ENCODE measurements at places on chromosomes 2 and 18. TPM values are rescaled to one million over a fixed set of nuclear protein-coding genes. Genes with fewer than 3 reads are reported as not detected.

DNA sequence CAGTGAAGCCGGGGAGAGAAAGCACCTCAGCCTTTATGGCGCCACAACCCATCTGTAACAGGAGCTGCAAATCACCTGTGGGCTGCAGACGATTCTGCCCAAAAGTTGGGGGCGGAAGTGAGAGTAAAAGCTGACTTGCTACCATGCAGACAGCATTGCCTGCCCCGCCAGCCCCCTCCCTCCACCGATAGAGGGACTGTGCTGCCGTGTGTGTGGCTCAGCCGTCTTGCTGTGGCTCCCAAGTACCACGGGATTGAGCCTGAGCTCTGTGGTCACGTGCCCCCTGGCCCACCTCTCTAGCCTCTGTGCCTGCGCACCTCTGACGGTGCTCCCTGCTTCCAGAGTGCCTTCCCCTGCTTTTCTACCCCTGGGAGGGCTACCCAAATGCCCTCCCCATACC, 79.6 kb downstream of the GLI2 start:
- H3K4me1 ChIP-seq, result no peaks in the 10 kb centered on the region
- no peaks in the 10 kb centered on the region for H3K36me3 ChIP-seq
- no peak overlapping the region for H3K27ac ChIP-seq
- peaks cover 30% of the 10 kb centered on the region for H3K27me3 ChIP-seq
- no peak for DNase-seq

GRCh38 chr2:38504169-38504568, 98.6 kb downstream of the HNRNPLL start:
- no peak overlapping the region for H3K4me3 ChIP-seq
- H3K27ac ChIP-seq, result no peak overlapping the region
- no peak for DNase-seq
- no peaks in the 10 kb centered on the region for H3K27me3 ChIP-seq
- no peaks in the 10 kb centered on the region for H3K36me3 ChIP-seq
- peaks cover 11% of the 10 kb centered on the region for H3K4me1 ChIP-seq

- no peak overlapping the region for H3K4me3 ChIP-seq
- H3K4me1 ChIP-seq, result no peaks in the 10 kb centered on the region
- H3K36me3 ChIP-seq, result no peaks in the 10 kb centered on the region
- H3K27ac ChIP-seq, result no peak overlapping the region
- DNase-seq, result no peak
- no peaks in the 10 kb centered on the region for H3K27me3 ChIP-seq
Measured at GRCh38 chr18:35553300-35553699, 28.2 kb upstream of the GALNT1 start.

Gene TMEM247
- total RNA-seq, result not detected

Gene KIF5C
- 2.9 TPM for total RNA-seq

Gene ASPRV1
- 0.27 TPM for total RNA-seq

GRCh38 chr2:196479350-196479749, 160.2 kb upstream of the CCDC150 start:
- DNase-seq, result no peak
- H3K4me1 ChIP-seq, result no peaks in the 10 kb centered on the region
- H3K27me3 ChIP-seq, result no peaks in the 10 kb centered on the region
- no peak overlapping the region for H3K27ac ChIP-seq
- no peak overlapping the region for H3K4me3 ChIP-seq

DNA sequence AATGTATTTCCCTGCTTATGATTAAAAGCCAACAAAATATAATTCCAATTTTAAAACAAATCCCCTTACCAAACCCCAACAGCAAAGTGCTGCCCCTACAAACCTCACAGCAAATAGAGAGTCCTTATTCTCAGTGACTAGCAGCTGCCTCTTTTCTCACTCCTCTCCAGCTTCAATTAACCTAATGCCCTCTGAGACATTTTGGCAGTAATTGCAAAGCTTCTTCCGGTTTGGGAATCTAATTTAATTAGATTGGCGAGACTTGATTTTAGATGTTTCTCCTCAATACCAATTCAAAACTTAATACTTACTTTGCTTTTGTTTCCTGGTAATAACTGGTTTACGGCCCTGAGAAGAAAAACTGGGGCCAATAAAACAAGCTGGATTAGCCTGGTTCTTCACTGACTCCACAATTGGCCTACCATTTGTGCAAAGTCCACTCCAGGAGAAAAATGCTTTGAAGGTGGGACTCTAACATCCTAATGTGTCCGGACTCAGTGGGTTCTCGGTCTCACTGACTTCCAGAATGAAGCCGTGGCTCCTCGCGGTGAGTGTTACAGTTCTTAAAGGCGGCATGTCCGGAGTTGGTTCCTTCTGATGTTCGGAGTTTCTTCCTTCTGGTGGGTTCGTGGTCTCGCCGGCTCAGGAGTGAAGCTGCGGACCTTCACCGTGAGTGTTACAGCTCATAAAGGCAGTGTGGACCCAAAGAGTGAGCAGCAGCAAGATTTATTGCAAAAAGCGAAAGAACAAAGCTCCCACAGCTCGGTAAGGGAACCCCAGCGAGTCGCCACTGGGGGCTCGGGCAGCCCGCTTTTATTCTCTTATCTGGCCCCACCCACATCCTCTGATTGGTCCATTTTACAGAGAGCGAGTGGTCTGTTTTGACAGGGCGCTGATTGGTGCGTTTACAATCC, 52.8 kb downstream of the SLC35F5 start:
- no peak overlapping the region for H3K4me3 ChIP-seq
- H3K27ac ChIP-seq, result no peak overlapping the region
- H3K36me3 ChIP-seq, result peaks cover 6% of the 10 kb centered on the region
- H3K27me3 ChIP-seq, result no peaks in the 10 kb centered on the region
- no peaks in the 10 kb centered on the region for H3K4me1 ChIP-seq
